LoVo (cell line): ENCODE measurements at places on chromosomes 3 and 15.
A peak's percentile ranks its signal among the peaks of the same experiment; 100 is the strongest.

- no peak for DNase-seq
Measured at GRCh38 chr3:104245261-104245660, 1121.4 kb upstream of the ALCAM start.

DNA sequence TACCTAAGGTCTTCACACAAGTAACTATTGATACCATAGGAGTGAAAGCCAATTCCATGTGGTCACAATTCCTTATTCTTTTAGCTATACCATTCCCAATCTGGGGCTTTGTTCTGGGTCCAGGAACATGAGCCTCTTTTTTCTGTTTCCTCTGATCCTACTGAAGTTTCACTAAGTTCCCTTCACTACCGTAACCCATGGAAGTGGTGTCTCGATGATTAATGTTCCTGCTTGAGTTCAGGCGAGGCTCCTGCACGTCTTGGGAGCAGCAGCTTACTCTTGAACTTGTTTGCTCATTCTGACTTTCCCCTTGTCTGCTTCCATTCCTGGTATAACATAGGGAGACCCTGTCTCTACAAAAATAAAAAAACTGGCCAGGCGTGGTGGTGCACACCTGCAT, 23.6 kb downstream of the ZNF592 start:
- DNase-seq, result no peak

GRCh38 chr3:138114988-138115971, at the start of gene DZIP1L:
Gene DZIP1L, minus strand, starts transcription at chr3:138115608. Its CDS starts 11,637 bp downstream, at chr3:138103971.
- peak; percentile 69 for DNase-seq

DNA sequence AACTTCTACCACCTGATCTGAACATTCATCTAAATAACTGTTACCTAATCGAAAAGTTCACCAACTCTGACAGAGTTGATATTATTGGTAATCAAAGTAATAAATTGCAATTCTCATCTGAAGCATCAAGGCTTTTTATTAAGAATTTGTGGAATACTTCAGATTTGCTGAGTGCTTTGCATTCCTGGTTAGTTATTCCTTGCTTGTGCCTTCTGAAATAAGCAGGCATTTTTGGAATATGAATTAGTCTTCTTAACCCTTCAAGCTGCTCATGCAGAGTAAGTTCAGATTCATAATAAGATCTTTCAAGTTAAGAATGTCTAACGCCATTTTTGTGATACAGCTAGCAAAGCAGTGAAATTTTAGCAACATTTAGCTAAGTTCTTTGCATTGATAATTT, 188.5 kb downstream of the ALCAM start:
- no peak for DNase-seq

DNA sequence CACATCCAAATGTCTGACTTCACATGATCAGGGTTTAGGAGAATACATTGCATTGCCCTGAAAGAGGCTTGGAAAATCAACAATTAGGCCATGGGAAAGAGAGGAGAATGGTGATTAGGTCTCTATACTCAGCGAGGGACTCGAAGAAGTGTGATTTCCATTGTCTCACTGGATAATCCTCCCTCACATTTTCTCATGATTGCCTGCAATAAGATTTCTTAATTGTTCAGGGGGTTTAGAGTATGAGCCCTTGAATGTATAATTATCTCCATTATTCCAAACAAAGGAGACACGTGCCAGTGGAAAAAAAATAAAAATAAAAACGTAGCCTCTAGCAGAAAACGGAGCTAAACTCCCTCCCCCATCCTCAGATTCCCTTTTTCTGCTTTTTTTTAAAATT, 173.2 kb downstream of the TPRG1 start:
- DNase-seq, result no peak

- no peak for DNase-seq
Measured at GRCh38 chr15:51083641-51084166, 11.0 kb downstream of the TNFAIP8L3 start.

DNA sequence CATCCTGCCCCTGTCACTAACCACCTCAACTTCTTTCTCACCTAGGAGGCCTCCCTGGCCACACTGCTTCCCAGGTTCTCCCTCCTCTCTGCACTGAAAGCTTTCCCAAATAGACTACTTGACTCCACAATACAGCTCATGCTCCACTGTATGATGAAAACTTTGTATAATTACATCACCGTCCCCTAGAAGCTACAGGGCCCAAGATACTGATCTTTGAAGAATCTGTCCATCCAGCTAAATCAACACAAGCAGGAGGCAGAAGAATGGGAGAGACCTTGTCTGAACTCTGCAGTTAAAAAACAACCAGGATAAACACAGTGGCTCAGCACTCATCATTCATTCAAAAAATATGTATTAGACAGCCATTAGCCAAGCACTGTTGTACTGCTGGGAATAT, 26.4 kb upstream of the RPS17 start:
- no peak for DNase-seq

DNA sequence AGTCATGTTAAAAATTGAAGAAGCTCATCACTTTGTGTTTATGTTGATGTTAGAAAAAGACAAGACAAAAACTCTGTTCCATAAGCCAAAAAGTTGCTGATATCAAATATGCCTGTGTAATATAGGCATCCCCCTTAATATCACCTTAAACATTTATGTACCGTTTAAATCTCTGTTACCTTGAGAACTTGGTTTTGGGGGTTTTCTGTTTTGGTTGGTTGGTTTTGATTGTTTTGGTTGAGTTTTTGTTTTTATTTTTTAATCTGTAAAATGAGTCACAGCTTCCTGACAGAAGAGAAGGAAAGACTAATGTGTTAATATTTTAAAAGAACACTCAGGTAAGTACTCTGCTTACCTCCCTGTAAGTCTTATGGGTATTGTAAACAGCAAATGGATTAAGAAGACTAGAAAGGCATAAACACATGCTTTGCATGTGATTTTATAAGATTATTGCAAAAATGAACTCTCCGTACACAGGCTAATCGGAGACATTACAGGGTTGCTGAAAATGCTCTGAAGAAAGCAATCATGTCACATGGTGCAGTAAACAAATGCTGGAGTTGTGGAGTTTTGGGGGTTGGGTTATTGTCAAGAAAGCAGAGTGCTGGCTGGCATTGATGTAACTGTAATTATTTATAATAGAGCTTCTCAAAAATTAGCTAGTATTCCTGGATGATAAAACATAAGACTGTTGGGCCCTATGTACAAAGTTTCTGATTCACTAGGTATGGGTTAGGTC, 69.5 kb upstream of the MBNL1 start:
- no peak for DNase-seq

GRCh38 chr3:11168881-11169805, 14.8 kb downstream of the HRH1 start:
- DNase-seq, result no peak

- no peak for DNase-seq
Measured at GRCh38 chr3:123629747-123630047, 44.8 kb upstream of the HACD2 start.

DNA sequence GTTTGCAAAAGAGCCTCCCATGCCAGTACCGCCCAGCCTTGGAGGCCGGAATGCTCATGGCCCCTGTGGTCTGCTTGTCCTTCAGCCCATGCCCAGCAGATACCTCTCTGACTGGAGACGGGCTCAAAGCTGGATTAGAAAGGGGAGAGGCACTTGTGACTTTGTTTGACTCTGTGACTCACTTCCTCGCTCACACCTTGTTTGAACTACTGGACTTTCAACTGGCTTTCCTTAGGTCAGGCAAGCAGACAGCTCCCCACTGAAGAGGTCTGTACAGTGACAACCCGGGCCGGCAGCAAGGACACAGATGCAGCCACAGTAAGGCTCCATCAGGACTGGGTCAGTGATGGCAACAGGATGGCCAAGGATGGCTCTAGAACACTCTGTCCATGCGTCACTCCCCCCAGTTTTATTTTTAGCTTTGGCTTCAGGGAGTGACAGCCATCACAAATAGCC, 98.6 kb upstream of the ABHD17C start:
- DNase-seq, result peak; percentile 89

DNA sequence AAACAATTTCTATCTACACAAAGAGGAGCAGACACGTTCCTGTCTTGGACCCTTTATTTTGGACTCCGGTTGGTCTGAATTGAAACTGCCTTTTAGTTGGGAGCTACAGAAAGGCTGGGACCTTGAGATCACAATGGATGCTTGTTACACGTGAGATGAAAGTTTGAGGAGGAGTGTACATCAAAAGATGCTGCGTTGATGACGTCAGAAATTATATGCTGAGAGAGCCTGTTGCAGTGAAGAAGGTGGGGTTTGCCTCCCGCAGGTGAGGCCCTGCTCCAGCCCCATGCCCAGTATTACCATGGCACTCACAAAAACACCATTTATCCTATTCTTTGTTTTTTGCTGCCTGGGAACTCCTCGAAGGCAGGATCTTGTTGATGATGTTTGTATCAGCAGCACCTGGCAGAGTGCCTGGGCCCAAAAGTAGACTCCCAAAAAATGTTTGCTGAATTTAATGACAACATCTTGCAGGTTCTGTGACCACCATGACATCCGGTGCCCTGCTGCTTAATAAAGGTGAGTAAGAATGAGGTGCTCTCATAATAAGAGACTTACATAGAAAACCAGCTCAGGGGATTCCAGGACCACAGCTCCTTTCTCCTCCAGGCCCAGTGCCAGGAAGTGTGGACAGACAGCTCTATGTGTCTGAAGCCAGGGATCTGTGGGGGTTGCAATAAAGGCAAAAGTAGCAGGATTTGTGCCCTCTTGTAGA, 136.1 kb upstream of the UBE2E1 start:
- peak; percentile 22 for DNase-seq

DNA sequence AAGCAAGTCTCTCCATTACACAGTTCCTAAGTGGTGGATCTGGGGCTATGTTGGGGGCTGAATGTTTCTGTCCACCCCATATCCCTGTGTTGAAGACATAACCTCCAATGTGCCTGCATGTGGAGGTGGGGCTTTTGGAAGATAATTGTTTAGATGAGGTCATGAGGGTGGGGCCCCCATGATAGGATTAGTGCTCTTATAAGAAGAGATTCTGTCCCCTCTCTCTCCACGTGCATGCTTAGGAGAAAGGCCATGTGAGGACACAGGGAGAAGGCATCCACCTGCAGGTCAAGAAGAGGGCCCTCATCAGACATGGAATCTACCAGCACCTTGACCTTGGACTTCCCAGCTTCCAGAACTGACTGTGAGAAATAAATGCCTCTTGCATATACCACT, 231.0 kb upstream of the CHRNA7 start:
- DNase-seq, result no peak

GRCh38 chr3:187016639-187017345, 86.5 kb downstream of the ST6GAL1 start:
- DNase-seq, result no peak

DNA sequence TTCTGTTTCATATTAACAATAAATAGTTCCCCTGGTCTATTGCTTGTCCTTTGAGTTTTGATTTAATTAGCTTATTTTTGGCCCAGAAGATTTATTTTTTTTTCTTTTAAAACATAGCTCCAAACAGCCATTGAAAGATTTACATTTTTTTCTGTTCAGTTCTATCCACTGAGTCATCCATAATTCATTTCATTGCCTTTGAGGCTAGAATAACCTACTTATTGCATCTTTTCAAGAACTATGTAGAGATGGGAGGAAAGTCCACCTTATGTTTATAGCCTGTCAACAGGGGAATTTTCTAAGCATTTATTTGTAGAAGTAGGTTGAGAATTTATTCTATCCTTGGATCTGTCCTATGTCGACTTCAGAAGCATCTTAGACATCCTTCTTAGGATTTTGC, 53.4 kb upstream of the CHD2 start:
- no peak for DNase-seq

GRCh38 chr15:96046620-96047240, 283.8 kb upstream of the NR2F2 start:
- no peak for DNase-seq

DNA sequence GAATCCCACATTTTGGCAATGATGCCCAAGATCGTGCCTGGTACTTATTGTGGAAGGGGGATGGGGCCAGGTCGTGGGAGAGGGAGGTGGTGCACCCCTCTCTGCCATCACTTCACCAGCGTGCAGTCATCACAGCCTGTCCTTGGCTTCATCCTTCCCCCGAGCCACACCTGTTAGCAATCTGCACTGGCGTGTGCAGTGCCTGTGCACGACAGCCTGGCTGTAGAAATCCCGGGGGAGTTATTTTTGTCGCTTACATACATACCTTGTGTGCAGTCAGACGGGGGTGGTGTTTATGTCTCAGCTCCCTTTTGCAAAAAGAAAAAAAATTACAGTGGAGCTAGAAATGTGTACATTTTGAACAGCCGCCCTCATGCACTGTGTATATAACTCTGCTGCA, 216.0 kb downstream of the TLE3 start:
- DNase-seq, result no peak

- no peak for DNase-seq
Measured at GRCh38 chr3:37653466-37653865, 208.2 kb upstream of the CTDSPL start.

- no peak for DNase-seq
Measured at GRCh38 chr15:31305375-31305774, 21.3 kb upstream of the KLF13 start.

DNA sequence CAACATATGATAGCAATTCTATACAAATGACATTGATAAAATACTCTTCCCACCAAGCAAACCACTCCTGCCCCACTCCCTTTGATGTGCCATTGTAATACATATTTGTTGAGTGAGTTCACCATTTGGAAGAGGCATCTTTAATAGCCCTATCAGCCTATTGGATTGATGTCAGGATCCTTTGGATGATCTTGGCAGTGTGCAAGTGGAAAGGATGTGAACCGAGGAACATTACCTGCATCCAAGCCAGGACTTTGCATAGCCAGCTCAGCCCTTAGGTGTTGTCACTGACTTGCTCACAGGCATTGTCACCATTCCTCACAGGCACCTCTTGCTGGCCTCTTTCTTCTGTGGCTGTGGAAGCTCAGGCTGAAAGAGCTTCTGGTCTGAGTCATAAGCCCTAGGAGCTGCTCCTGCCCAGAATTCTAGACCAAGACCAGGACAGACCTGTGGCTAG, 16.5 kb upstream of the TIMP4 start:
- DNase-seq, result peak; percentile 28

- no peak for DNase-seq
Measured at GRCh38 chr3:53243165-53243564, 12.7 kb downstream of the TKT start.

GRCh38 chr3:152902141-152902669, 67.3 kb downstream of the P2RY1 start:
- DNase-seq, result no peak
